ENCODE measurements at places on chromosomes 3 and 15. TPM values are rescaled to one million over a fixed set of nuclear protein-coding genes. Genes with fewer than 3 reads are reported as not detected.

GRCh38 chr3:127419641-127420553 lies 132.1 kb upstream of the PRR20G start:
- DNase-seq: no peak

- no peak for DNase-seq
These were observed 13.8 kb downstream of the CRYGS start for GRCh38 chr3:186530415-186530814.

GRCh38 chr15:84594617-84595290 lies 6.1 kb upstream of the ZSCAN2 start:
- no peak for DNase-seq

GRCh38 chr3:113174801-113175485 lies 36.4 kb upstream of the BOC start:
- no peak for DNase-seq

DNA sequence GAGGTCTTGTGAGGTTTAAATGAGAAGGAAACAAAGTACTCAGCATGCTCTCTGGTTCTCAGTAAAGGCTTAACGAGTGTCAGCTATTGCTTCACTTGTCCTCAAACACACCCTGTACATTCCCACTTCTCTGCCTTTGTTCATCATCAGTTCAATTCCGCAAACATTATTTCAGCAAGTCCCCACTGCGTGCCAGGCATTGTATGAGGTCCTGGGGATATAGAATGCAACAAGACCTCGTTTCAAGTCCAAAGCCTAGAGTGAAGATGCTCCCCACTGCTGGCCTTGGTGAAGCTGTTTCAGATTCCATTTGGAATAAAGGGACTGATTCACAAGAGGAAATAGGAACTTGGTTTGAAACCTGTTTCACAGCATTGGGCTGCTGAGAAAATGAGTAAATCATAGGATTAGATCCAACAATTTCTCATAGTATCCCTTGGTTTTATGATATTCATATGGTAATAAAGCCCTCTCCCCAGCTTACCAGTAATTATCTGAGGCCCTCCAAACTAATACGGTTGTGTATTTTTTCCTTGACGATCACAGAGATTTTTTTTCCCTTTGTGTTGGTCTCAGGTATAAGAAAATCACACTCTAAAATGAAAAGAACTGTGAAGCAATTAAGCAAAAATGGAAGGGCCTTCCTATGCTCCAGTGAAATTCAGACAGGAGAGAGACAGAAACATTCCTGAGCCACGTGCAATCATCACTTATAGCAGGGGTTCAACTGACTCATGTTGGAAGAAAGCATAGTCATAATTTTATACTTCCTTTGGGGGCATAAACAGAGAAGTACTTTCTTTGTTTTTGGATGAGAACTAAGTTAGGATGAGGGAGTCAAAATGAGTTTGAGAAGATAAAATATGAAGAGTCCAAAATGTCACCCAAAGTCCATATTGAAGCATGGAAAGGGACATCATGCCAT lies 258.6 kb downstream of the RORA start:
- DNase-seq: no peak

DNA sequence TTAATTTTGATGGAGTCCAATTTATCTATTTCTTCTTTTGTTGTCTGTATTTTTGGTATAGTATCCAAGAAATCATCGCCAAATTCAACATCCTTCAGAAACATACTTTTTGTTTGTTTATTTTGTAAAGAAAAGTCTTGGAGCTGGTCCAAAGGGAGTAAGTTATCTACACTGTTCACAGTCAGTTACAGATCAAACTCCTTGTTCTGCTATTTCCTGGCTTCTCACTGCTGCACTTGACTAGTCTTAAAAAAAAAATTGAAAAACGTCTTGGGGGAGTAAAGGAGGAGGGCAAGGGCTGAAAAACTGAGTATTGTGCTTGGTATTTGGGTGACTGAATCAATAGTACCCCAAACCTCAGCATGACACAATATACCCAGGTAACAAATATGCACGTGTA lies 105.6 kb downstream of the NFKBIZ start:
- DNase-seq: no peak

Gene PTH1R
- polyA plus RNA-seq: 183 TPM
